ENCODE measurements at places on chromosomes 11 and 22.

DNA sequence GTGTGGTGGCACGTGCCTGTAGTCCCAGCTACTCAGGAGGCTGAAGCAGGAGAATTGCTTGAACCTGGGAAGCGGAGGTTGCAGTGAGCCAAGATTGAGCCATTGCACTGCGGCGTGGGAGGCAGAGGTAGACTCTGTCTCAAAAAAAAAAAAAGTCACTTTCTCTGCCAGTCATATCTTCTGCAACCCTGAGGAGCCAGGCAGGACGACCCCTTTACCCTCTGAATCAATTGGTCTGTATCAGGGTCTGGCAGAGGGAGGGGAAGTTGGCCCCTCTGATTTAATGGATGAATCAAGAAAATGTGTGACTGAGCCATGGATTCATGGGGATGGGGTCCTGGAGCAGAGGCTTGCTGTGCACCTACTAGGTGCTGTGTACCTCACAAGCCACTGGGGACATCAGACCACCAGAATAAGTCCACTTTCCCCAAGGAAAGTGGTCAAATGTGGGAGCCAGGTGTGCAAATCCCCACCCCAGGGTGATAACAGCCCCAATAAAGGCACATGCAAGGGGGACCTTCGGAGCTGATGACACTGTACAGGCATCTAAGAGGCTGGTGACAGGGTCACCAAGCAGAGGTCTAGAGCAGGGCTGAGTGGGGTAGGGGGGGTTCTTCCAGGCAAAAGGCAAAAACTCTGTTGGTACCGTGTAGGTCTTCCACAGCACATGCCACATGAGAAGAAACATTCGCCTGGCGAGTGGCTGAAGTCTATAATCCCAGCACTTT is 29.0 kb downstream of the TXN2 start:
- no peak for DNase-seq

- no peak for DNase-seq
Observed at GRCh38 chr11:44398266-44399030, 88.5 kb upstream of the ALX4 start.

GRCh38 chr11:93611836-93612677 is 49.4 kb upstream of the CEP295 start:
- DNase-seq, result no peak

- DNase-seq, result no peak
Observed at GRCh38 chr11:61551634-61552033, 29.2 kb downstream of the SYT7 start.

- DNase-seq, result no peak
Observed at GRCh38 chr11:35009191-35009943, 92.9 kb downstream of the PDHX start.

- no peak for DNase-seq
Observed at GRCh38 chr11:64998141-64998540, 1.4 kb upstream of the BATF2 start.

- no peak for DNase-seq
Observed at GRCh38 chr11:113675003-113675561, 31.0 kb downstream of the TMPRSS5 start.

Measured in stimulated activated CD8-positive, alpha-beta memory T cell treated with anti-CD3 and anti-CD28 coated beads, Interleukin-2, amount 100 ng/mL, for 48 hours (primary cell).